ENCODE measurements at places on chromosomes 16 and 17.

DNA sequence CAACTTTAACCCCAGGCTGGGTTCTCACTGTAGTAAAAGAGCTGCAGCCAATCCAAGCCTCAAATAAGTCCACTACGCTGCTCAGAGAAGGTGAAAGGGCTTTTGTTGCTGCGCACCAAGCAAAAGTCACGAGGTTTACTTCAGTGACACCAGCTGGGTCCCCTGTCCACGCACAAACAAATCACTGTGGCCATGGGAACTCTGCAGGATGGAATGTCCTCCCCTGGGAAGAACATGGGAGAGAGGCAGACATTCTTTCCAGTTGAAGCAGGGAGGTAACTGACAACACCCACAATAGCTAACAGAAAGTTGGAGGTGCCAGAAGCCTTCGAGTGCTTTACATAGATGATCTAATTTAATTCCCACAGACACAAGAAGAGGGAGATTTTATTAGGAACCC lies 181.9 kb downstream of the PMP22 start:
- DNase-seq = no peak

DNA sequence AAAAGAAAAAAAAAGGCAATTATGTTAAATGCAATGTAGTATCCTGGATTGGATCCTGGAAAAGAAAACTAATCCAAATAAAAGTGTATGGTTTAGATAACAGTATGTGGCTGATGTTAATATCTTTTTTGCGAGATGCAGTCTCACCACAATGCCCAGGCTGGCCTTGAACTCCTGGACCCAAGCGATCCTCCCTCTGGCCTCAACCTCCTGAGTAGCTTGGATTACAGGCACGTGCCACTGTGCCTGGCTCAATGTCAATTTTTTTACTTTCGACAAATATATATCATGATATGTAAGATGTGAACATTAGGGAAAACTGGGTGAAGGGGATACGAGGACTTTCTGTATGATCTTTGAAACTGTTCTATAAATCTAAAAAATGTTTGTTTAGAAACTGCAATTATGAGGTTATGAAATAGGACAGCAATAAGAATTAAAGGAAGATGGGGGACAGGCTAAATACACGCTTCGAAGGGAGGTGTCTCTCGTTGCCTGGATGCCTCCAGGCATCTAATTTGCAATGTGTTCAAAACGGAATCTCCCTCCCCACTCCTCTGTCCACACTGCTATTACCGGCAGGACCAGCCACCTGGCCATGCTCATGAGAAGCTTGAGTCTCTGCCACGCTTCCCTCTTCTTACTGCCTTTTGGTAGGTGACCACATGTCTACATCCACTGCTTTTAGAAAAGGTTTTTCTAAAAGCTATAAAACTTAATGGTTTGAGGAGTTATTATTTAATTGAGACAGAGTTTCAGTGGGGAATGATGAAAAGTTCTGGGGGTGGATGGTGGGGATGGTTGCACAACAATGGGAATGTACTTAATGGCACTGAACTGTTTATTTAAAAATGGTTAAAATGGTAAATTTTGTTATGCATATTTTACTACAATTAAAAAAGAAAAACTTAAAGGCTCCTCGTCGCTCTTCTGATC lies 15.2 kb downstream of the UBE2O start:
- no peak for DNase-seq

GRCh38 chr17:59151006-59151405 lies 4.0 kb downstream of the SKA2 start:
- DNase-seq = no peak

DNA sequence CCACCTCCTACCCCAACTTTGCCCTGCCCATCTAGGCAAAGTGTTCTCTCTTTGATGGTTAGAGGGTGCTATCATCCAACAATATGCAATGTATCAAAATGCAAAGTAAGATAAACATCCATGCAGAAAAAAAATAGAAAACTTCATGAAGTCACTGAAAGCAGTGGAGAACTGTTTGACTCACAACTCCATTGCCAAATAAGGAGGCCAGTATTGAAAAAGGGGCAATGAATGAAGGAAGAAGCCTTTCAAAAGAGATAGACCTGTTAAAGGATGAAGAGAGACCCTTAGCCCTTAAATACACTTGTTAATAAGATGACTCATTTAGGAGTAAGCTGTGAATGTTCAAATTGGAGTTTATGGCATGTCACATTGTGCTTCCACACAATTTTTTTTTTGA lies 13.0 kb downstream of the FA2H start:
- no peak for DNase-seq

GRCh38 chr16:27708651-27709050 lies 158.7 kb downstream of the KATNIP start:
- DNase-seq = no peak
